ENCODE measurements at places on chromosomes 1 and 21. TPM values are rescaled to one million over a fixed set of nuclear protein-coding genes. Genes with fewer than 3 reads are reported as not detected.
A peak's percentile ranks its signal among the peaks of the same experiment; 100 is the strongest.

PEF1 gene
- 53.4 TPM for total RNA-seq

DNA sequence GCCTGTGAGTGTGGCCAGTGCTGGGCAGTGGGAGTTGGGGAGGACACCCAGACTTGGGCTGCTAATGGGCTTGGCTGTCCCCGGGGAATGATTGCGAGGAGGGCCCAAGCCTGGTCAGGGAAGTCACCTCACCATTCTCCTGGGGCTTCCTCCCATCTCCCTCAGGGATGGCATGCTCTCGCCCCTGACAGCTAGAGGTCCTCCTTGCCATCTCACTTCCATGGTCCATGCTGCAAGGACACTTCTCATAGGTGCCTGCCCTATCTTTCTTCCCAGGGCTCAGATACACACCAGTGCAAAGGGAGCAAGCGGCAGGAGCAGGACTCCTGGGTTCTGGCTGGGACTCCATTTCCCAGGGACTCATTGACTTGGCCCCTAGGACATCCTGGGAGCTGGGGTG lies 4.1 kb downstream of the NTRK1 start:
- no peak overlapping the region for H3K4me3 ChIP-seq
- H3K36me3 ChIP-seq, result peaks cover 2% of the 10 kb centered on the region
- peaks cover 13% of the 10 kb centered on the region for H3K4me1 ChIP-seq
- H3K27ac ChIP-seq, result no peak overlapping the region

PLXNA2 gene
- 20.5 TPM for total RNA-seq

GRCh38 chr1:61926597-61926996 lies 184.3 kb downstream of the PATJ start:
- no peak overlapping the region for H3K4me3 ChIP-seq
- H3K27me3 ChIP-seq, result no peaks in the 10 kb centered on the region
- no peak overlapping the region for H3K27ac ChIP-seq
- DNase-seq, result no peak
- H3K36me3 ChIP-seq, result no peaks in the 10 kb centered on the region

B3GALNT2 gene
- 37.3 TPM for total RNA-seq

GRCh38 chr1:13771745-13772144 lies 71.8 kb downstream of the PRDM2 start:
- H3K4me3 ChIP-seq, result no peak overlapping the region
- peak overlapping the region; percentile 42 for H3K27ac ChIP-seq
- no peaks in the 10 kb centered on the region for H3K27me3 ChIP-seq
- peaks cover 46% of the 10 kb centered on the region for H3K4me1 ChIP-seq
- H3K36me3 ChIP-seq, result peaks cover 17% of the 10 kb centered on the region
- no peak for DNase-seq

DNA sequence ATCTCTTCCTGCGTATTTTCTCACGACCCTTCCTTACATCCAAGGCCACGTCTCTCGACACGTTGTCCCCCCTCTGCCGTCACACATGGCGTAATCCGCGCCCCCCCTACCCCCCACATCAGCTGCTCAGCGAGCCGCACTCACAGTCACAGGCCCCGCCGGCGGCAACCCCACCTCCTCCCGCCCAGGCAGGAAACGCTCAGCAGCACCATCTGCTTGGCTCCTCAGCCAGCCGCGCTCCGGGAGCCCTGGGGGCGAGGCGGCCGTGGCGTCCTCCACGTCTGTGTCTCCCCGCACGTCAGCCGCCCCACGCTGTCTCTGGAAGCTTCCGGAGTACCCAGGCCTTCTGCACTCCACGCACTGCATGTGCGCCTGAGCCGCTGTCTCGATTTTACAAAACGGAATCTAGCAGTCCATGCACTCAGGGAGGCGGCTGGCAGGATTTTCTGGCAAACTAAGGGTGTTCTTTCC lies 64.6 kb downstream of the SIK1 start:
- DNase-seq, result no peak
- no peaks in the 10 kb centered on the region for H3K27me3 ChIP-seq
- H3K36me3 ChIP-seq, result no peaks in the 10 kb centered on the region
- H3K27ac ChIP-seq, result peak overlapping the region; percentile 83

DNA sequence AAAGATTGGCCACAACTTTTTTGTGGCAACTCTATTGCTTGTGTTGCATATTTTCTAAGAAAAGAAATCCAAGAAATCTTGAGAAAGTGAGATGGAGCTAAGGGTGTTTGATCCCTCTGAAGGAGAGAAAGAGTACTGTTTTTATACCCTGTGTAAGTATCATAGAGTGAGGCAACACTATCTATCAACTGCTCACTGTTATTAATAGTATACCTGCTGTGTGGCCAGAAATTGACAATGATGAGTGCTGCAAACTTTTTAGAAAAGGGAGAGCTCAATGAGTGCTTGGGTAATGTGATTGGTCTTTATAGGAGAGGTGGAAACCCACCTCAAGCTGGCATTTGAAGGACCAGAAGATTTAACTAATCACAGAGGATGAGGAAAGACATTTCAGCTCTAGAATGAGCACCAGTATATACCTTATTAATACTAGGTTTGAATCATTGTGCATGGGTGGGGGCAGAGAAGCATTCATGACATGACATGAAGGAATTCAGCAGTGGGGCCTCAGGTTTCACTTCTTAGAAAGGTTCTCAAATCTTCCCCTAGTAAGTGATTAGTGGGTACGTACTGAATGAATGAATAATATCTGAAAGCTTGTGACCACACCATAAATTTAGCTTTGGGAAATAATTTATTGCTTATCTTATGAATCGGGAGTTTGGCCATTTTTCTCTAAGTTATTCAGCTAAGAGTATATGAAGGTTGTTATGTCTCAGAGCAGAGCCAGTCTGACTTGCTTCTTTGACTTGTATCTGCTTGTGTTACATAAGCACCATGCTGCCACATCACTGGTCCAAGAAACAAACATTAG lies 169.2 kb upstream of the SGIP1 start:
- no peak for DNase-seq
- H3K4me3 ChIP-seq, result no peak overlapping the region
- H3K36me3 ChIP-seq, result peaks cover 84% of the 10 kb centered on the region
- no peak overlapping the region for H3K27ac ChIP-seq
- H3K4me1 ChIP-seq, result peaks cover 34% of the 10 kb centered on the region

GRCh38 chr1:67771152-67771551 lies 62.1 kb downstream of the GNG12 start:
- no peak overlapping the region for H3K27ac ChIP-seq
- no peaks in the 10 kb centered on the region for H3K27me3 ChIP-seq
- DNase-seq, result no peak
- H3K4me3 ChIP-seq, result no peak overlapping the region

SLC30A2 gene
- not detected for total RNA-seq

SGIP1 gene
- total RNA-seq, result 118 TPM

S100B gene
- total RNA-seq, result not detected

RHOU gene
- 2.3 TPM for total RNA-seq

SPATA6 gene
- total RNA-seq, result 9.9 TPM

DNA sequence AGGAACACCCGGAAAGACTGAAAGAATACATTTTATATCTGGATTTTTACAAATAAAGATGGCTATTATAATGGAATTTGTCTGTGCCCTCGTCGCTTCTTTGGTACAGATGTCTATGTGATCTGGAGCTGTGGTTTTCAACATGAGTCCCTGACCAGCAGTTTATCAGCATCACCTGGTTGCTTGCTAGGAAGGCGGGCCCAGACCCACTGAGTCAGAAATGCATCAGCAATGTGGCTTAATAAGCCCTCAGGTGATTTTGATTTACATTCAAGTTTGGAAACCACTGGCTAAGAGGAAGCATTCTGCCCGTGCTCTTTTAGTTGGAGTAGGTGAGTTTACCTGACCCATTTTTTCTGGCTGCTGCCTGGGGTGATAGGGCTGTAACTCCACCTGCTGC lies 31.7 kb downstream of the ATP1A1 start:
- no peak overlapping the region for H3K27ac ChIP-seq
- no peaks in the 10 kb centered on the region for H3K4me1 ChIP-seq
- no peak for DNase-seq
- no peak overlapping the region for H3K4me3 ChIP-seq
- H3K36me3 ChIP-seq, result peaks cover 67% of the 10 kb centered on the region

DNA sequence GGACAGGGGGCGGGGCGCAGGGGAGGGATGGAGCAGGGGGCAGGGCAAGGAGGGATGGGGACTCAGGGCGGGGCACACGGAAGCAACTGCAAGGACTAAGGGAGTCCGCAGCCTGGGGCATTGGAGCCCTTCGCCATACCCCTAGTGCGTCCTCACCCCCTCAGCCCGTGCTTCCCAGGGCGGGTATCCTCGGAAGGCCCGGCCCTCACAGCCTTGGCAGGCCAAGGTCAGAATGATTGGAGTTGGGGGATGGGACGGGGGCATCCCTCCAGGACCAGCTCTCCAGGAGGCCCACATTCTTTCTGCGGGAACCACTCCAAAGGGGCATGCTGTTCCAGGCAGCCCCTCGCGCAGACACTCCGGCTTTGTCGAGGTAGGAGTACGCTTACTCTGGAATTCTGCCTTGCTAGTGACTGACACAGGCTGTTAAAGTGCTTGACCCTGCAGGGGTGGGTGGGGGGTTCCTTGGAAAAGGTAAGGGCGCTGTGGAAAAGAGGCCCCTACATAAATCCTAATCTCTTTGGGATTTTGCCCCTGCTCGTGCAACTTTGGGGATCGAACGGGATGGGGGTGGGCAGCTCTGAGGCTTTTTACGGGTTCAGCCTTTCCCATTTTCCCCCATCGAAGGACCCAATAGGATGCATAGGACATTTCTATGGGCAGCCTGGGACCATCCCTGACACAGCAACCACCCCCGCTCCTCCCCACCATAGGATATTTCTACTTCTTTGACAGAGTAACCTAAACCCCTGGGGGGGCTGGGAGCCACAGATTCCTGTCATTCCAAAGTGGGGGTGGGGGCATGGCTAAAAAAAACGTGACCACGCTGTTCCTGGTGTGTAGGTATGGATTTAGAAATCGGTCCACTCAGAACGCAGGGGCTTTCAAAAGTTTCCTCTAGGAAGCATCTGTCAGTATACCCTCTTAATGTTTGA lies 738 bp upstream of the TRIM11 start:
- H3K27ac ChIP-seq, result peak overlapping the region; percentile 52
- H3K4me1 ChIP-seq, result peaks cover 42% of the 10 kb centered on the region
- peak overlapping the region; percentile 81 for H3K4me3 ChIP-seq
- peaks cover 6% of the 10 kb centered on the region for H3K36me3 ChIP-seq
- H3K27me3 ChIP-seq, result no peaks in the 10 kb centered on the region

DNA sequence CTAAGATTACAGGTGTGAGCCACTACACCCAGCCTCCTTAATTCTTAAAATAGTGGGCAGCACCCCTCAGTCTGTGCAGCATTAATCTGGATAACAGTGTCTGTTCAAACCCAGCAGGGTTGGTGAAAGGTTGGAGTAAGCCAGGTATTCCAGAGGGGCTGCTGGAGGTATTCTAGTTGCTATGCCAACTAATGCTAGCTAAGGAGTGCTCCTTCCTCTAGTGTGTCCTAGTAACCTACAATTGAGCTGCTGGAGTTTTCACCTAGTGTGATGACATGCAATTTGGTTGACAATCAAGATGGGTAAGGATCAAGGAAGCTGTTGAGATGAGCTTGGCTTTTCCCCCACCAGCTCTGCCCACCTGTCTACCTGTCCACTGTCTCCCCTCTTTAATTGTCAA lies 100.2 kb upstream of the IPO9 start:
- no peak overlapping the region for H3K4me3 ChIP-seq
- H3K4me1 ChIP-seq, result peaks cover 68% of the 10 kb centered on the region
- peaks cover 3% of the 10 kb centered on the region for H3K36me3 ChIP-seq
- H3K27ac ChIP-seq, result peak overlapping the region; percentile 31
- DNase-seq, result no peak

DNA sequence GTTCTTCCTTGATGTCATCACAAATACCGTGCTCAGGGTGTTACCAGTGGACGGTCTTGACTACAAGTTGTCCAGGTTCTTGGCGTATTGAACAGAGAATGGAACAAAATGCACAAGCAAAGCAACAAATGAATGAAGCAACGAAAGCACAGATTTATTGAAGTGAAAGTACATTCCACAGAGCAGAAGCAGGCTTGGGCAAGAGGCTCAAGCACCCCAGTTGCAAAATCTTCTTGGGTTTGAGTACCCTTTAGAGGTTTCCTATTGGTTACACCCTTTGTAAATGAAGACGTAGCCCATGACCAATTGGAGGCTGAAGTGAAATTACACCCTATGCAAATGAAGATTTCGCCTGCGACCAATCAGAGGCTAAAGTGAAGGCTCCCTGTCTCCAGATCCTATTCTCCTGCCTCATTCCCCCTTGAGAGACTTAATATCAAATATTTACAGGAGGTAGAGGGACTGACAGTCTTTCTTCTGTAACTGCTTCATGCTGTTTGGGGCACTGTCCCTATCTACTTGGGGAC lies 38.3 kb downstream of the YY1AP1 start:
- peaks cover 24% of the 10 kb centered on the region for H3K4me1 ChIP-seq
- H3K27me3 ChIP-seq, result no peaks in the 10 kb centered on the region
- H3K4me3 ChIP-seq, result no peak overlapping the region
- no peak overlapping the region for H3K27ac ChIP-seq
- no peaks in the 10 kb centered on the region for H3K36me3 ChIP-seq
- no peak for DNase-seq

DNA sequence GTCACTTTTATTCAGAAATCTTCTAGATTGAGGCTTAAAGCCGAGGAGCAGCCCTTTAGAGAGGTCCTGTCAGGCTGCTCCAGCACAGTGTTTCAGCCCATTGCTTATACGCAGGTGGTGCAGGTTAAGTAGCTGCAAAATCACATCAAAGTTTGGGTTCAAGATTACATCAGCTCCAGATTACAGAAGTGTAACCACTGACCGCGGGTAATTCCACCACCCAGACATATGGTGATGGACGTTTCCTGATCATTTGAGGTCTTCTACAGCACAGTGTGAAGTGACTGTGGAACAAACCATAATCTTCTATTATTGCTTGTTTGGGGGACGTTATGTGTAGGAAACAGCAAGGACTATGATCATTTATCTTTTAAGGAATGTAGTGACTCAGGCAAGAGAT lies 11.8 kb downstream of the C1orf115 start:
- no peak overlapping the region for H3K4me3 ChIP-seq
- DNase-seq, result peak; percentile 40
- H3K27me3 ChIP-seq, result peaks cover 6% of the 10 kb centered on the region
- peaks cover 2% of the 10 kb centered on the region for H3K36me3 ChIP-seq
- no peak overlapping the region for H3K27ac ChIP-seq

DNA sequence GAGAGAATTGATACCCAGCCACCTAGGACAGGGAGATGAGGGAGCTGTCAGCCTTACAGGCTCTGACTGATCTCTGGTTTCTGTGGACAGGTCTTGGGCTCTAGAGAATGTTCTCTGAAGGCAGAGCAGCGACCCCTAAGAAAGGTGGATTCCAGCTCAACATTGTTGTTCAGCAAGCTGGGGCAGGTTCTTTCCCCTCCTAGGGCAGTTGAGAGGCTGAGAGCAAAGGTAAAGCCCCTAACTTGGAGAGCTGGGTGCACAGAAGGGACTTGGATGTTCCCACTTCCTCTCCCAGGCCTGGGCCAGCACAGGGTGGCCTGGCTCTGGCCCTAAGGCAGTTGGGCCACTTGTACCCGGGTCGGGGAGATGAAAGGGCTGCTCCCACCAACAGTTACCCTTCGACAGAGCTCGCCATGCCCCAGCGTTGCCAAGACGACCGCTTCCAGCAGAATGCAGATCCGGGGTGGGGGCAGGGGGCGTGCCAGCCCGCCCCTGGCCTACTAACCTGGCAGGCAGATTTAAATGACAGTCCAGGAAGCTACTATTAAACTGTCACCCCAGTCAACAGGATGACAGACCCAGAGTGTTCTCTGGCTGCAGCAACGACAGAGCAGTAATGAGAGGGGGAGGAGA lies 31.6 kb downstream of the LRP8 start:
- no peaks in the 10 kb centered on the region for H3K36me3 ChIP-seq
- no peak for DNase-seq
- H3K4me3 ChIP-seq, result no peak overlapping the region
- no peak overlapping the region for H3K27ac ChIP-seq
- H3K4me1 ChIP-seq, result peaks cover 48% of the 10 kb centered on the region

ZNF593 gene
- 26.8 TPM for total RNA-seq

- no peak within 1 kb of the TSS for H3K27ac ChIP-seq
- H3K4me1 ChIP-seq, result peaks cover 17% of the 10 kb centered on the region
- H3K4me3 ChIP-seq, result peak within 1 kb of the TSS; percentile 65
- no peaks in the 10 kb centered on the region for H3K36me3 ChIP-seq
Observed at GRCh38 chr1:109248797-109249629, at the start of gene CELSR2. TSS of gene CELSR2 (plus strand) at chr1:109249539. CDS start at chr1:109250080, 541 bp downstream.

USP1 gene
- 25.7 TPM for total RNA-seq

OR2L8 gene
- not detected for total RNA-seq
